Stimulated activated CD4-positive, alpha-beta T cell treated with anti-CD3 and anti-CD28 coated beads, TNF-alpha, amount 100 ng/mL, for 48 hours (primary cell): ENCODE measurements at places on chromosomes 11 and 22.

GRCh38 chr11:82864268-82864667, 36.0 kb downstream of the PRCP start:
- DNase-seq = no peak

GRCh38 chr22:47997052-47997590, 1234.7 kb downstream of the TBC1D22A start:
- DNase-seq = no peak

GRCh38 chr11:70078095-70078780, at the start of gene ANO1:
Gene ANO1, plus strand, starts transcription at chr11:70078317. Its CDS starts 290 bp downstream, at chr11:70078607.
- no peak for DNase-seq

GRCh38 chr11:72116019-72116755, 3.7 kb upstream of the ANAPC15 start:
- DNase-seq = no peak

DNA sequence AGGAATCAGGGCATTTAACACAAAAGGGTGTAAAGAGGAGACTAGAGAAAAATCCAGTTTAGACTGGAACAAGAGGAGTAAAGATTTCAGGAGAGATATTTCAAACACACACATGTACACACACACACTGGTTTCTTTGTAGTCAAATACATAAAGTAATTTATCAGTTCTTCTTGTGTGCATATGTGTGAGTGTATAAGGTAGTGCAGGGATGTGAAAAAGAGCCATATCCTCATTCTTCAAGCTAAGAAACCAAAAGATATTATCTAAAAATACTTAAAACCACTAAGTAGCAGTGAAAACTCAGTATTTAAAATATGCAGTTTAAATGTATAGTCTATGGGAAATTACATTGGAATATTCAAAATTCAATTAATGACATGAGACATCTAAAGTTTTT, 52.5 kb upstream of the CARD18 start:
- no peak for DNase-seq
